ENCODE measurements at places on chromosomes 2 and 18. TPM values are rescaled to one million over a fixed set of nuclear protein-coding genes. Genes with fewer than 3 reads are reported as not detected.

LBX2 gene
- 1.4 TPM for total RNA-seq

PID1 gene
- 8.1 TPM for total RNA-seq

MROH2A gene
- 5.3 TPM for total RNA-seq

- no peak for DNase-seq
- peaks cover 2% of the 10 kb centered on the region for H3K4me1 ChIP-seq
- H3K36me3 ChIP-seq = no peaks in the 10 kb centered on the region
- H3K27me3 ChIP-seq = no peaks in the 10 kb centered on the region
- no peak overlapping the region for H3K4me3 ChIP-seq
Observed at GRCh38 chr2:240893363-240893844, 2.6 kb downstream of the MAB21L4 start.

DNA sequence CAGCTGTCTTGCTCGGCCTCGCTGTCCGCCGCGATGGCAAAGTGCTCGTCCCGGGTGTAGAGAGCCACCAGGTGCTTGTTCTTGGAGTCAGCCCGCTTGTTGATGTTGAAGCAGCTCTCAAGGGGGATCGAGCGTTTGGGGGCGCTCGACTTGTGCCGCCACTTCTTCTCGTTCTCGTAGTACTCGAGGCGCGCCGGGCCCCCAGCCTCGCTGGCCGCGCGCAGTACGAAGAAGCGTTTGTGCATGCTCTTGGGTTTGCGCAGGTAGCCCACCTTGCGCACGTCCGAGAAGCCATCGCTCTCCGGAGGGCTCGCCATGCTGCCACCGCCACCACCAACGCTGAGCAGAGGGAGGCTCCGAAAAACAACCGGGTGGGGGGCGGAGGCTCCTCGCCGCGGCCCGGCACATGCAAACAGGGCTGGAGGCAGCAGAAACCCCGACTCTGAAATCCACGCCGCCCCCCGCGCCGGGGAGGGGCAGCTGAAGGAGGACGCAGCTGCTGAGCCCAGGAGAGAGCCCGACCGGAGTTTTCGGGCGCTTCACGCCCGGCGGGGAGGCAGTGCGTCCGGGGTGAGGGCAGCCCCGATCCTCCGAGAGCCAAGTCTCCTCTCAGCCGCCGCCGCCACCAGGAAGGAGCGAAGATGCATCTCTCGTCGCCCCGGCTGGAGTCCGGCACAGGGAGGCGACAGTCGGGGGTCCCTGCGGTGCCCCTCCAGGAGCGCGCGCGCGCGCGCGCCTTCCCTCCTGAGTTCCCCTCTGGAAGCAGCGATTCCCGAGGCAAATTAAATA is 1.0 kb downstream of the IRS1 start:
- H3K4me3 ChIP-seq = peak overlapping the region; percentile 77
- peak; percentile 53 for DNase-seq
- peaks cover 14% of the 10 kb centered on the region for H3K4me1 ChIP-seq
- H3K36me3 ChIP-seq = no peaks in the 10 kb centered on the region
- no peaks in the 10 kb centered on the region for H3K27me3 ChIP-seq
- H3K27ac ChIP-seq = peak overlapping the region; percentile 28

DNA sequence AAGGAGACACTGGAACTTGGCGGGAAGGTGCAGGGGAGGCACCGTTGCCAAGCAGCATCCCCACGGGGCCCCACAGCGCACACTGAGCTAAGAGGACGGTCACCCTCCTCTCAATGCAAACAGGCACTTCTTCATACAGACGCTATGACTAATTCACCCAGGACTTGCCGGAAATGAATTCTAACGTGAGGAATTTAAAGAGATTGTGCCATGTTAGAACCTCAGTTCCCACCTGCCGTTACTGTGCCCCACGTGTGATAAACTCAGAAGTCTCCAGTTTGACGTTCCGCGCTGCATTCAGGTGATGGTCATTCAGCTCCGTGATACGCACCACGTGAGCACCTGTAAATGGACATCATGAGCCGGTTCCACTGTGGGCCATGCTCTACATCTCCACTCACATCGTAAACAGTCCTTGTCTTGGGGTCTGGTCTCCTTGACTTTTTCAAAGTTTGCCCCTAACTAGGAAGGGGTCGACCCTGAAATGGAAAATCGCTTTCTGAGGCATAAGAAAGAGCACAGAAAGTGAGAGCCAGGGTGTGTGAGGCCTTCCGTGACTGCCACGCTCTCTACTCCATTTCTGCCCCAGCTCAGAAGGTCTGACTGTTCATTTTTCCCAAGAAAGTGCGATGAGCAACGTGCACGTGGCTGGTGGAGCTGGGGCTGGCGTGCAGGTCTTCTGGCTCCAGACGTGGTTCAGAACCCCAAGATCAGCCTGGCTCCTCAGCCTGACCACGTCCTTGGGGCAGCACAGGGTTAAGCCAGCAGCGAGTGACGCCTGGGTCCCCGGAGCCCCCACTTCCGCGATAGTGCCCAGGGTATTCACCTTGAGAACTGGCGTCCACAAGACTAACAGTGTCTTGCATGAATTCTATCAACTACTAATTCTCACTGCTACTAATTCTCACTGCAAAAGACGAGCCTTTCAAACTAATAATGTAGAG is 35.1 kb downstream of the TMEM18 start:
- no peaks in the 10 kb centered on the region for H3K36me3 ChIP-seq
- H3K27ac ChIP-seq = no peak overlapping the region
- no peaks in the 10 kb centered on the region for H3K27me3 ChIP-seq
- no peak for DNase-seq

GRCh38 chr2:114787486-114787885 is 345.0 kb downstream of the DPP10 start:
- H3K4me3 ChIP-seq = no peak overlapping the region
- no peaks in the 10 kb centered on the region for H3K4me1 ChIP-seq
- H3K27me3 ChIP-seq = no peaks in the 10 kb centered on the region

Data from testis (tissue), 5 donors.